ENCODE measurements at places on chromosomes 11 and 22. TPM values are rescaled to one million over a fixed set of nuclear protein-coding genes. Genes with fewer than 3 reads are reported as not detected.

DNA sequence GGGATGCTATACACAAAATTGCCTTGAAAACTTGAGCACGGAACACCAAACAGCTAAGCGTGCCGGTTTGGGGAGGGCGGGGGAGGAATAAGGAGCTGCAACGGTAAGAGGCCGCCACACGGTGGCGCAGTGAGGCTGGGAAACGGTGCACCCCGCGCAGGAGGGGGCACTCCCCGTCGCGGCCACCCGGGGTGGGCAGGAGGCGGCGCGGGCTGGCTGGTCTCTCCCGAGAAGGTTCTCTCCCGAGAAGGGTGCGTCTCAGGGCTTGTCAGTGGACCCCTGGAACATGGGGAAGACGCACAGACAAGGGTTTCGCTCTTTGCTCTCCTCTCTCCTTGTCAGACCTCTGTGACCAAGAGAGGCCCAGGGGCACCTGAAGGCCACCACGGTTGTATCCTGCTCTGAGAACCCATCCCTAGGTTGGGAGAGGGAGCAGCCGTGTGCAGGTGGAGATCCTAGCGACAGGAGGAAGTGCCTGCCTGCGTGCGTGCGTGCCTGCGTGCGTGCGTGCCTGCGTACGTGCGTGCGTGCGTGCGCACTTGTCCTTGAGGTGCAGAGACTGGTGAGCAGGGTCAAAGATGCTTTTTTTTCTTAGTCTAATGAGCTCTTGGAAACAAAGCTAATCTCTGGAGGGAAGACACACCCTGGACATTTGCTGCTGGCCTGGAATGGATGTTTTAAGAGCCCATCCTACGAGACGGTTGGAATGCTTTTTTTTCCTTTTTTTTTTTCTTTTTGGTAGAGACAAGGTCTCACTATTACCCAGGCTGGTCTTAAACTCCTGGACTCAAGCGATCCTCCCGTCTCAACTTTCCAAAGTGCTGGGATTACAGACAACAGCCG lies 18.1 kb upstream of the JAM3 start:
- peak; percentile 58 for DNase-seq

DNA sequence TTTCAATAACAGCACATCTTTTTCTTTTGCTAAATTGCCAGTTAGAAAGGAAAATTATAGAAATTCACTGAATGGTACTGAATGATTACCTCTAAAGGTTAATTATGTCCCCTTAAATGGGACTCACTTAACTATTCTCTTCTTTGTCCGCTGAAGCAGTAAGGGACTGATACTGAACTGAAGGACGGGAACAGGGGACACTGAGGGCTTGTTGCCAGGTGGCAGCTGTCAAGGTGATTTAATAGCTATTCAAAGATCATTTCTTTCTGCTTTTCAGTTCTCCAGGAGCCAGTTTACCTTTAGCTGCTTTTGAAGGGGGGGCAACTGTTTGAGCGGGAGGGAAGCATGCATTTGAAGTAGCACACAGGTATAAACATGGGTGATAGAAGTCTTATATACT lies 325.4 kb upstream of the CCDC90B start:
- DNase-seq = no peak

- DNase-seq = no peak
Observed at GRCh38 chr22:42287174-42287890, 16.9 kb upstream of the TCF20 start.

DNA sequence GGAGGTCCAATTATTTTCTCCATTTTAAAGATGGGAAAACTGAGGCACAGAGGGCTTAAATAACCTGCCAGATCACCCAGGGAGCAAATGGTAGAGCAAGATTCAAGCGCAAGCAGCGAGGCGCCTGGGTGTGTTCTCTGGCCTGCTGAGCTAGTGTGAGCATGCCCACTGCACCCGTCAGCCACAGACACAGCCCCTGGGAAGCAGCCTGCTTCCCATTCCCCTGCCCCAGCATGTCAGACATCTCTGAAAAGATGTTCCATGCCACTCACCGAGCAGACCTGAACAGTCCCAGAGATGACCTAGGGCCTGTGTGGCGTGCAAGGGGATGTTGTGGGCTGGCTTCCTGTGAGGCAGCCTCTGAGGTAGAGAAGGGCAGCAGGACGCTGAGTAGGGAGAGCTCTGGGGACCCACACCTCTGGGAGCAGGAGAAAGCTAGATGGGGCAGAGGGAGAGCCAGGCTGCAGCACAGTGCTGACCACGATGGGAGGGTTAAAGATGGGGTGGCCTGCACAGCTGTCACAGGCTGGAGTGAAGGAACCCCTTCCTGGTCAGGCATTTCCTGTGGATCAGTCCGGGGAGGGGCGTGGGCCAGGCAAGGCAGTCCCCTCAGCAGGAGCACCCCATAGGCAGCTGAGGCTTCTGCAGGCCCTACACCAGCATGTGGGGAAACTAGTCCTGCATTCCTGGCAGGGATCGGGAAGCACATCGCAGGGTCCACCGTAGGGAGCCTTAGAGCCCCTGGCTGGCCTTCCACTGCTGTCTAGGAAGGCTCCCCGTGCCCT lies 101.4 kb downstream of the GALNT18 start:
- DNase-seq = no peak

GRCh38 chr11:16945671-16946469 lies 68.3 kb downstream of the PLEKHA7 start:
- DNase-seq = peak; percentile 50

Gene TMEM25
- 35.8 TPM for total RNA-seq

Gene ADAMTS8
- total RNA-seq = not detected

Gene PKNOX2
- total RNA-seq = not detected

Gene MYO7A
- 0.27 TPM for total RNA-seq

Gene AP2A2
- 68.7 TPM for total RNA-seq

Gene IRAG1
- total RNA-seq = 0.27 TPM

Gene HTR3A
- under 0.01 TPM for total RNA-seq

Gene TSGA10IP
- total RNA-seq = not detected

Gene DDIAS
- total RNA-seq = 4.0 TPM

All from hematopoietic multipotent progenitor cell (in vitro differentiated cells).